Skeletal muscle tissue (tissue), 5 donors: ENCODE measurements at places on chromosomes 11 and 22. TPM values are rescaled to one million over a fixed set of nuclear protein-coding genes. Genes with fewer than 3 reads are reported as not detected.

Gene CYP2D6
- not detected for total RNA-seq

Gene PIH1D2
- total RNA-seq, result 1.6 TPM

Gene CARD18
- total RNA-seq, result not detected

Gene OR51B5
- 0.52 TPM for total RNA-seq

Gene TSPAN32
- total RNA-seq, result 2.1 TPM

Gene MRE11
- total RNA-seq, result 16.7 TPM

Gene EML3
- 7.3 TPM for total RNA-seq

Gene SLC22A12
- total RNA-seq, result not detected

Gene TMEM191C
- under 0.01 TPM for total RNA-seq

Gene KCNJ4
- not detected for total RNA-seq

Gene SLC35F2
- total RNA-seq, result 3.1 TPM

Gene OR52H1
- total RNA-seq, result 0.52 TPM

Gene TBX10
- total RNA-seq, result not detected

Gene C11orf42
- total RNA-seq, result not detected

Gene PRPF19
- total RNA-seq, result 27.7 TPM

Gene EHF
- not detected for total RNA-seq

Gene VPREB3
- total RNA-seq, result not detected

Gene OTOG
- under 0.01 TPM for total RNA-seq

Gene MS4A18
- not detected for total RNA-seq

Gene YAP1
- 49.6 TPM for total RNA-seq

Gene NUDT8
- 5.2 TPM for total RNA-seq

Gene OR52K1
- not detected for total RNA-seq

Gene PLET1
- not detected for total RNA-seq

Gene FGF4
- total RNA-seq, result 1.6 TPM
